ENCODE measurements at places on chromosomes 1 and 21.
A peak's percentile ranks its signal among the peaks of the same experiment; 100 is the strongest.

- no peak for DNase-seq
Measured at GRCh38 chr1:53343831-53344668, 16.2 kb upstream of the LRP8 start.

DNA sequence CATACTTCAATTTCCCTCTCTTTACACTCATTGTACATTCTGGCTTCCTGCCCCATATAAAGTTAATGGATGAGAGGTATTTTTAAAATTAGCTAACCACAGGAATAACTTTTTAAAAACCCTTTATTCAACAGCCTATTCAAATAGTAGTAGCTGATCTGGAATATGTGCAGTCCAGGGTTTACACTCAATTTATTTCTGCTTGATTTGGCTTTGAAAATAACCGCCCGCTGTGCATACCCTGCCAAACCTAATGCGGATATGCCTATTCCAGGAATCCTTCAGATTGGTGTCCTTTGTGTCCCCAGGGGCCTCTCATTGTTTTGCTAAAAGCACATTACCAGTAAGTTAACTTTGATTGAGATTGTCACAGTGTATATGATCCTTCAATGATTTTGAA is 1686.2 kb downstream of the PLA2G4A start:
- DNase-seq: no peak

- DNase-seq: no peak
Measured at GRCh38 chr1:235078480-235079381, 49.9 kb downstream of the TOMM20 start.

GRCh38 chr1:75861831-75862230 is 65.1 kb downstream of the MSH4 start:
- no peak for DNase-seq

DNA sequence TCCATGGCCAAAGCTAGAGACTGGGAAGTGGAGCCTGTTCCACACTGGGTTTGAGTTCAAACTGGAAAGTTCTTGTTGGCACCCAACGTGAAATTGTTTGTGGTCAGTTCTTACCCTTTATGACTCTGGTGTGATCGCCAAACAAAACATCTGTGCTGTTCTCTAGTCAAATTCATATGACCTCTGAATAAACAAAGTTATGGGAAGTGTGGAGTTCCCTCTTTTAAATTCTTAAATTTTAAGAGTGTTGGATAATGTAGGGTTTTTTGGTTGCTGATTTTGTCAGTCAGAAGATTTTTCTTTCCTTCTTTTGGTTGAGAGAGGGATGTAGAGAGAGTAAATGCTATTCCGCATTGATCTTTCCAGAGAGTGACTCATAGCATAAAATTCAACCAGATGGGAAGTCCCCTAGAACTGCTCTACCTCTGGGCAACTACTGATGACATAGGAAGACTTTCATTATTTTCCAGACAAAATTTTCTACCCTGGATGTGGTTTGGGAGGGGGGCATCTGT is 36.4 kb downstream of the CHML start:
- peak; percentile 26 for DNase-seq

GRCh38 chr1:76492752-76493430 is 374.4 kb upstream of the ST6GALNAC5 start:
- DNase-seq: no peak

DNA sequence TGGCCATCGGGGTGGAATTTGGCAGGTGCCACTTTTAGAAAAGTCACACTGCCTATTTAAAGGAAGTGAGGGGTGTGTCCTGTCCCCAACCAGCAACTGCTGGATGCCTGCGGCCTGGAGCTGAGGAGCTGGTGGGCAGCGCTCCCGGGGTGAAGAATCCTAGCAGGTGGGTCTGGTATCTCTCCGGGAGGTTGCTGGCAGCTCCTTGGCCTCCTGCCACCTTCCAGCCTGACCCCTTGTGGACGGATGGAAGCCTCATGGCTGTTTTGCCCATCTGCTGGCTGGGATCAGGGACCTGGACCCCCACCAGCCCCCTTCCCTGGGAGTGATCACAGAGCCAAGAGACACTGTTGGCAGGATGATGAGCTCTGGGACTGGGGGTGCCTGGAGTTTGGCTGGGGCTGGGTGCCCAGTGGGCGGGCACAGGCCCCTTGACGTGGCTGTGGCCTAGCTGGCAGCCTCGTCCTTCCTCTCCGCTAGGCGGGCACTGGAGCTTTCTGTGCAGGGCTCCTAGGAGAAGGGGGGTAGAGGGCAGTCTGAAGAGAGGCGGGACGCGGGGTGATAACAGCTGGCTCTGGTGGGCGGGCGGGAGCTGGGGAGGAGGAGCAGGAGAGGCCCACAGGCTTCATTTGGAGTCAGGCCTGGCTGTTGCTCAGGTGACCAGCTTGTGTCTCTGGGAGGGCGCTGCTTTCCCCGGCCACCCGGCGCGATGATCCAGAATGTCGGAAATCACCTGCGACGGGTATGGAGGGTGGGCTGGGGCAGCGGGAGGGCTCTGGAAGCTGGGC is at the start of gene ACOT11:
Gene ACOT11, plus strand, starts transcription at position 628 of the 788 bp plus-strand sequence. Its CDS starts 82 bp downstream, at position 710.
- no peak for DNase-seq

- DNase-seq: no peak
Measured at GRCh38 chr1:34746785-34747637, 7.8 kb upstream of the GJB5 start.

DNA sequence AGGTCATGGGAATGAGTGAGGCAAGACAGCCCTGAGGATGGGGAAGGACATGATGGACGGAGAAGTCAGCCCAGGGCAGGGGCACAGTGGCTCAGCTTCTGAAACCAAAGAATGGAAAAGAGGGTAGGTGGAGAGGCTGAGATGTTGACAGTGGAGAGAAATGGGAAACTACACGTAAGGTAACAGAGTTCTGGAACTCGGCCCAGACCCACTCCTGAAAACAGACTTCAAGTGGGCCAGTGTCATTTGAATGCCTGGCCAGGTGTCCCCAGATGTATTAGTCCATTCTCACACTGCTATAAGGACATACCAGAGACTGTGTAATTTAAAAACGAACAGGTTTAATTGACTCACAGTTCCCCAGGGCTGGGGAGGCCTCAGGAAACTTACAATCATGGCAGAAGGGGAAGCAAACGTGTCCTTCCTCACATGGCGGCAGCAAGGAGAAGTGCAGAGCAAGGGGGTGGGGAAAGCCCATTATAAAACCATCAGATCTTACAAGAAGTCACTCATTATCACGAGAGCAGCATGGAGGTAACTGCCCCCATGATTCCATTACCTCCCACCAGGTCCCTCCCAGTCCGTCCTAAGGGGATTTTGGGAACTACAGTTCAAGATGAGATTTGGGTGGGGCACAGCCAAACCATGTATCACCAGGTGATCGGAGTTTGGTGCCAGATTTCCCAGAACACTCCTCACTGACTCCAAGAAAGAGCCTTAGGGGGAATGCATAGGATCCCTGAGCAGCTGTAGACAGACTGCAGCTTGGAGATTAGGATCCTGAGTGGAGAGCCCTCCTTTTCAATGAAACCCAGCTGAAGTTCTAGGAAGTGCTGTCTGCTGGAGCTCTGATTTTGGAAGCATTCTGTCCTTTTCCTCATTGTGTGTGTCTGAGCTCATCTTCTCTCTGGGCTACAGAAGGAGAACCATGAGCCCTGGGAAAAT is 40.3 kb downstream of the FHAD1 start:
- no peak for DNase-seq

DNA sequence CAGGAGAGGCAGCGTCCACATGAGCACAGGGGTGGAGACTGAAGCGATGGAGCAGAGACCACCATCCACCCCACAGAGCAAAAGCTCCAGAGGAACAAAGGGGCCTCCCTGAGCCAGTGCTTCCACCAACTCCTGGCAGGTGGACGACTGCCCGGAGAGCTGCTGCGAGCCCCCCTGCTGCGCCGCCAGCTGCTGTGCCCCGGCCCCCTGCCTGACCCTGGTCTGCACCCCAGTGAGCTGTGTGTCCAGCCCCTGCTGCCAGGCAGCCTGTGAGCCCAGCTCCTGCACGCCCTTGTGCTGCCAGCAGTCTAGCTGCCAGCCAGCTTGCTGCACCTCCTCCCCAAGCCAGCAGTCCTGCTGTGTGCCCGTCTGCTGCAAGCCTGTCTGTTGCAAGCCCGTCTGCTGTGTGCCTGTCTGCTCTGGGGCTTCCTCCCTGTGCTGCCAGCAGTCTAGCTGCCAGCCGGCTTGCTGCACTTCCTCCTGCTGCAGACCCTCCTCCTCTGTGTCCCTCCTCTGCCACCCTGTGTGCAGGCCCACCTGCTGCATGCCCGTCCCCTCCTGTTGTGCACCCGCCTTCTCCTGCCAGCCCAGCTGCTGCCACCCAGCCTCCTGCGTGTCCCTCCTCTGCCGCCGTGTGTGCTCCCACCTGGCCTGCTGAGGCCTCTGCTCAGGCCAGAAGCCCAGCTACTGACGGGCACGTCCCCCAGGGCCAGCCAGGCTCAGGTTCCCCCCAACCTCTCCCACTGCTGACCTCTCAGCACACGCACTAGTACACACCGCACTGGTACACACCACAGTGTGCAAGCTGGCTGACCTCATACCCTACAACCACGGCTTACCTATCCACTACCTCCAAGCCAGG is 5.4 kb downstream of the KRTAP10-12 start:
- no peak for DNase-seq

- DNase-seq: no peak
Measured at GRCh38 chr1:229028544-229028943, 242.4 kb upstream of the RAB4A start.

GRCh38 chr21:45310459-45310858 is 22.8 kb upstream of the POFUT2 start:
- DNase-seq: no peak

DNA sequence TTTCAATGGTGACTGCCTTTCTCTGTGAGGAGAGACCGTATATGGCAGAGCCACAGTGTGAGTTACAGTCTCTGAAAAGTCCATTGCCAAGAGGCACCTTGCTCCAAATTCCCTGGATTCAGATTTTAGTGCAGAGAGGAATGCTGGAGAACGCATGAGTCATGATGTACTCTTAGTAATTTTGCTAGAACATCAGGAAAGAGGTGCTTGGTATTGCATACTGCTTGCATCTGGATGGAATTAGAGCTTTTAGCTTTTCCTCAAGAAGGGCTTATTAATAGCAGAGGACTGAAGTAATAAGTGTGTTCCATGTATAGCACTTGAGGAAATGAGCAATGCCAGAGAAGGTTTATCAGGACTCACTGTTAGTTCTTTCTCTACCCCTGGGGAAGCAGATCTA is 40.5 kb upstream of the AKT3 start:
- no peak for DNase-seq

- no peak for DNase-seq
Measured at GRCh38 chr1:59672851-59673572, 141.7 kb upstream of the HOOK1 start.

DNA sequence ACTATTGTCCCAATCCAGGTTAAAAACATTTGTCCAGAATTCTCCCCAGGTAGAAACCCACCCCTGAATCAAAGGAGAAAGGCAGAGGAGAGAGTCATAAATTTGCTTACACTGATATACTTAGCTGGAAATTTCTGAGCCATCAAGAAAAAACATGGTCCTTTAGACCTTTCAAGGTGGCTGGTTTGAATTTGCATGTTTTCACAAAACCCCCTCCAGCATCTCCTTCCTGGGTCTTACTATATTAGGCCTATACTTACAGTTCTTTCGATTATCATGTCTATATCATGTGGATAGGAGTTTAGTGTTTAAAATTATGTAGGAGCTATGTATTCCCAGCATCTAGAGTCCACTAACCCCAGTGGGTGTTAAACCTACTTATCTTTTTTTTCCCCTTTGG is 178.2 kb downstream of the PLPP3 start:
- no peak for DNase-seq

DNA sequence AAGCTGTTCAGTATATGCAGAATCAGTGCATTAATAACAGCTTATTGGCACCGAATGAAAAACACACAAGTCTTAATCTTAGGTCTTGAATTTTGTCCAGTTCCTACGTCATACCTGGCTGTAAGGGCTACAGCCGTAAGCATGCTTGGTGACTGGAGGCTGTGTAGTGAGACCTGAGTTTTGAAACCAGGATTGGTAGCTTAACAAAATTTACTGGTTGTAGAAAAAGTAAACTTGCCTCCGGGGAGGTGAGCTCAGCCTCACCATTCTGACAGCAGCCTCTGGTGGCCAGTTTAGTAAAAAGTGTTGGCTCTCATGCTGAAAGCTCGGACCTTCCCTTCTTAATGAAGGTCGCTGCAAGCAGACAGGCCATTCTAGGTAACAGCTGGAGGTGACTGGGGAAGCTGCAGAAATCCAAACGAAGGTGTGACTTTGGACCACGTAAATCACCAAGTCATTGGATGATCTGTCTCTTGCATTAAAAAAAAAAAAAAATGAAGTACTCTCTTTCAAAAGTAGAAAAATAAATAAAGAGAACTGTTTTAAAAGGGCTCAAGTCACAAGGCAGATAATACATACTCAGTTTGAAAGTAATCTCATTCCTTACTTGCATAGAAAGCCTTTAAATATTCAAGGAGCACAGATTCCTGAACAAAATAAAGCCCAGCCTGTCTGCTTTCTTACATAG is 48.9 kb downstream of the HLCS start:
- DNase-seq: no peak

GRCh38 chr1:19757641-19758040 is 42.1 kb downstream of the TMCO4 start:
- DNase-seq: no peak

- no peak for DNase-seq
Measured at GRCh38 chr1:8985915-8986813, 40.1 kb downstream of the SLC2A7 start.

DNA sequence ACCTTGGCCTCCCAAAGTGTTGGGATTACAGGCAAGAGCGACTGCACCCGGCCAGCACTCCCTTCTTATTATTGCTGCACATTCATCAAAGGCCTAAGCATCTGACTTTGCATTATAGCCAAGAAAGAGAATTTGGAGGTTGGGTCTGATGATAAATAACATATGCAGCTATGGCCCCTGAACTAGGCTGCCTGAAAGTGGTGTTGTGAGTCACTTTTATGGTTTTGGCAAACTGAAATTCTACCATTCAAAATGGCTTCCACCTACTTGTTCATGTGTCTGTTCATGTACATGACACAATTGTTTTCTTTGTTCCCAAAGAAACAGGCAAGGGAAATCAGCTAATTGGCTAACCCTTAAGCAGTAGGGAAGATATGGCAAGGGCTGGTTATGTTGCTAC is 25.0 kb upstream of the UAP1 start:
- DNase-seq: no peak

GRCh38 chr21:25807191-25807590 is 72.4 kb downstream of the GABPA start:
- DNase-seq: no peak

- no peak for DNase-seq
Measured at GRCh38 chr1:203380420-203381150, 29.7 kb upstream of the FMOD start.

- DNase-seq: no peak
Measured at GRCh38 chr1:110606657-110607535, 738 bp upstream of the KCNA2 start.

DNA sequence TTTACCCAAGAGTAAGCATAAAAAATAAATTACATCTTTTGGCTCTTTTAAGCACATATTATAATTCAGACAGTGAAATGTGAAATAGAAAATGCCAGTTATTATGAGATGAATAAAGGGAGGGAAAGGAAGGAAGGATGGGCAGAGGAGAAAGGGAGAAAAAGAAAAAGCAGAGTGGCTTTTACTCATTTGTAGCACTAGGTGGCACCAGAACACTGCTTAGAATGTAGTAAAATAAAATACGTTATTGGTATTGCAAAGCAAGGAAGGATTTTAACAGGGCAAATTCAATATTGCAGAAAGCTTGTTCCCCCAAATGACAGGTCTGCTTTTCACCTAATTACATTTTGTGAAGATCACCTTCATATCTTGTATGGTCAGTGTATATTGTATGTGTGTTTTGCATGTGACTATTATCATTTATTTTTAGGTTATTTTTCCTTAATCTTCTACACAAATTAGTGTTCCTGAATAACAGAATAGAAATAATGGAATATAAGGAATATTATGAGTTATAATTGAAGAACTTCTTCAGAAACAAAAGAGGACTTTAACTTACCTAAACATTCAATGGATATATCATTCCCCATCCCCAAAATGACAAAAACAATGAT is 9.1 kb upstream of the PCNX2 start:
- DNase-seq: no peak
